Jurkat, Clone E6-1 (cell line): ENCODE measurements at places on chromosomes 16 and 17.

GRCh38 chr16:57985204-57986181 lies 14.6 kb upstream of the CNGB1 start:
- no peak for DNase-seq

GRCh38 chr16:79393127-79393526 lies 207.4 kb downstream of the MAF start:
- DNase-seq, result no peak

DNA sequence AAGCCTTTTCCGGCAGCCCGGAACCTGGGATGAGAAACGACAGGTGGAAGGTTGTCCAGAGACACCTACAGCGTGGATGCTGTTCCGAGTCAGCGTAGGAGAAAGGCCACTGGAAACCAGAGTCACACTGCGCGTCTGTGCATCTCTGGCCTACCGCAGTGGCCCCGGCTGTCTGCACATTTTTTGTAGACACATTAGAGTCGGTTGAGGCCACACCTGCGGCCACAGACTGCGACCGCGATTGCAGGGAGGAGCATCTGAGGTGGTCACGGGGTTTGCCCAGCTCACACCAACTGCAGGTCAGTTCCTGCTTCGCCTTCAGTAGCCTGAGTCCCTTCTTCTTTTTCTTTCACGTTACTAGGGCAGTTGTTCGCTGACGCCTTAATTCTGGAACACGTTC lies 52.4 kb downstream of the WDR45B start:
- no peak for DNase-seq

DNA sequence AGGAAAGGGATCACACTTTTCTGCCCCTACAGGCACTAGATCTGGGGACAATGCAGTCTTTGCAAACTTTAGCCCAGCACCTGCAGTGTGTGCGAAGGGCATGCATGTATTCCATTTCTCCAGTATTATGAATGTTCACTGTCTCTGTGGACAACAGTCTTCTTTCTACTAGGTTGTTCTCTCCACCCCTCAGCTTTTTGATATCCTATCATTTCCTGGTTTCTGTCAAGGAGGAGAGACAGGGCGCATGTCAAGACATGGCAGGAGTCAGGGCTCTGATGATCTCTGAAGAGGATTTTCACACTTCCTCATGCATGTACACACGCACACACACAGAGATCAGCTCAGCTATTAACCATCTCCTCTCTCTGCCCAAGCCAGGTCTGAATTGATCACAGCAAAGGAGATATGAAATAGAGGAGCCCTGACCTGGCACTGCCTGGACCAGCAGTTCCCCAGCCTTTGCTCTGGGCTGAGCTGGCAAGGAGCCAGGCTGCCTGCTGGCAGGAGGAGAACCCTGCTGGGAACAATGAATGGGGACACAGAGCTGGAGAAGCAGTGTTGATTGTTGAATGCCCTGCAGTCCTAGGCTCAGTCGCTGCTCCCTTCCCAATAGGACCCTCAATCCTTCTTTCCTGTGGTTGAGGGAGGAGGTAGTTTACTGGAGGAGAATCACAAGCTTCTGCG lies 2.6 kb downstream of the GPR179 start:
- no peak for DNase-seq

- DNase-seq, result no peak
Measured at GRCh38 chr17:34220752-34221395, 34.2 kb upstream of the CCL2 start.

DNA sequence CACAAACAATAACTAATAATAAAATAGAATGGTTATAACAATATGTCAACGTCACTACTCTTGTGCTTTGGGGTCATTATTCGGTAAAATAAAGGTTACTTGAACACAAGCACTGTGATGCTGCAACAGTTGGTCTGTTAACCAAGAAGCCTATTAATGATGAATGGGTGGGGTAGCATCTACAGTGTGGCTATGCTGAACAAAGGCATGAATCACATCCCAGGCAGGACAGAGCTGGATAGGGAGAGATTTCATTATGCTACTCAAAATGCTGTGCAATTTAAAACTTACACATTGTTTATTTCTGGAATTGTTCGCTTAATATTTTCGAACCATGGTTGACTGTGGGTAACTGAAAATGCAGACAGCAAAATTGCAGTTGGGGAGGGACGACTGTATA lies 9.1 kb upstream of the HS3ST2 start:
- DNase-seq, result no peak

DNA sequence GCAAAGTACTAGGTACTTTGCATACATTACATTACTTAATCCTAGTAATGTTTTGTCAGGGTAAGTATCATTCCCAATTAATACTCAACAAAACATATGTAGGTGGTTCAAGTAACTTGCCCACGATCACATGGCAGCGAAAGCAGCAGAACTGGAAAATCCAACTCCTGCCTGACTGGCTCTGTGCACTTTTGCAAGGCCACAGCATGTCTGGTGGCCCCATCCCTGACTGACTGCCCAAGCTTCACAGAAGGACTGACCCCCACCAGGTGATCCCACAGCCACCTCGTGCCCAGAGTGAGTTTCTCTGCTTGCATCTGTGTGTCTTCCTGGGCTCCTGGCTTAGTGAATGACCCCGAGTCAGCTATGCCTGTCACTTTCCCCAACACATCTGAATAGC lies 11.4 kb downstream of the CNP start:
- DNase-seq, result no peak

- no peak for DNase-seq
Measured at GRCh38 chr17:43070872-43071271, 45.8 kb downstream of the RND2 start.

DNA sequence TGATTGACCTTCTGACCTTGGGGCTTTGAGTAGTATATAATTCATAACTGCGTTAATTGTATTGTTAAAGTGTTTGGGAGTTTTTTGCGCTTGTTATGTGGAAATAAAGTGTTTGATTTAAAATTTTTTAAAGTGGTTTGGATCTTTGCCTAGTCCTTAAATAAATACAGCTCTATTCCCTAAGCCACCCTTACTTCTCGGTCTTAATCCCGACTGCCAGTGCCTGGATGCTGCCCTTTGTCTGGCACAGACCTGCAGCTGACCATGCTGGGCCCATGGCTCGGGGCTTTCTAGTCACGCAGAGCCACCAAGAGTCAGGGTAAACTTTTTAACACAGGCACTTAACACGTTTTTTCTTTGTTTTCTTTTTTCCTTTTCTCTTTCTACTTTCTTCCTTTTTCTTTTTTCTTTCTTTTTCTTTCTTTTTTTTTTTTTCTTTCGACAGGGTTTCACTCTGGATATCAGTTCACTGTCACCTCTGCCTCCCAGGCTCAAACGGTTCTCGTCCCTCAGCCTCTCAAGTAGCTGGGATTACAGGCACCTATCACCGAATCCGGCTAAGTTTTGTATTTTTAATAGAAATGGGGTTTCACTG lies 19.6 kb upstream of the SLC5A11 start:
- DNase-seq, result no peak

GRCh38 chr16:4826980-4827379 lies 20.1 kb downstream of the GLYR1 start:
- DNase-seq, result no peak

GRCh38 chr17:43224146-43224705 lies 4.2 kb downstream of the CCDC200 start:
- no peak for DNase-seq

DNA sequence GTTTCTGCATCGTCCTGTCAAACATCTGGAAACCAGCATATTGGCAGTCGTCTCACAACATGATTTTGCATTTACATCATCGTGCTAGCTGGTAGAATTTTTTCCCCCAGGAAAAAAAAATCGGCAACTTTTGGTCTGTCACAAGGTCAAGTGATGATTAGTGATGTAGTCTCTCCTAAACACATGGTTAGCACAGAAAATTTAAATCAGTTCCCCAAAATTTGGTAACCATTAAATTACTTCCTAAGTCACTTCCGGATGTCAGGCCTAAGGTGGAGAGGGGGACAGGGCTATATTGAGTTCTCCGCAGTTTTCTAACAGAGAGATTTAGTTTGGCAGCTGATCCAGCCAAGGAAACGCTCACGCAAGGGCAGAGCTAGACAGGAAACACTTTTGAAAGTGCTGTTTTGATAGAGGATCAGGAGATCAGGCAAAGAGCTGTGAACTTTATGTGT lies 271.0 kb upstream of the TBX2 start:
- no peak for DNase-seq

DNA sequence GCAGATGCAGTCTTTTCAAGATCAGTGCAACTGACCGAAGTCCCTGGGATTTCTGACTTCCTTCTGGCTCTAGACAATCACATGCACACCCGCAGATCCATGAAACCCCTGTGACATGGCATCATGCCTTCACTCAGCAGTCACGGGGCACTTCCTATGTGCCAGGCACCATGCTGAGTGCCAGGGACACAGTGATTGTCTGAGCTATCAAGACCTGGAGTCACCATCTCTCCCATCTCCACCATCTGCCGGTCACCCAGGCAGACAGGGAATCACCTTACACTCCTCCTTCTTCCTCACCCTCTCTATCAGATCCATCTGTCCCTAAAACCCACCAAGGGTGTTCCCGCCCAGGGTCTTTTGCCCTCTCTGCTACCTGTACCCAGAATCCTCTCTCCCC lies 5.3 kb downstream of the BEAN1 start:
- no peak for DNase-seq

DNA sequence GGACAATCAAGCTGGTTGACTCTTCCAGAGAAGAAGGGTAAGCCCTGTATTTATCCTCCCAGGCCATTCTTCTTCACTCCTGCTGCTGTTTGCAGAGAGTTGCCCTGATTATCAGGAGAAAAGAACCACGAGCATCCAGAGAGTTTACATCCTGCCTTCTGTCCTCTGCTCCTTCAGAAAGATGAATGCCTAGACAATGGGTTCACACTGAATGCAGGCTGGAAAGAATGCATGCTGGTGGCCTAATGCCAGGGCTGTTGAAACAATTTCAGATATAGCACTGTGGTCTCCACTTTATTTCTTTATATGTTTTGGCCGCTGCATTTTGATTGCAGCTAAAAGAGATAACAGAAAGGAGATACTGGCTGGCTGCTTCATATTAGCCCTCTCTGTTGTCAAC lies 21.2 kb upstream of the HAS3 start:
- DNase-seq, result no peak

DNA sequence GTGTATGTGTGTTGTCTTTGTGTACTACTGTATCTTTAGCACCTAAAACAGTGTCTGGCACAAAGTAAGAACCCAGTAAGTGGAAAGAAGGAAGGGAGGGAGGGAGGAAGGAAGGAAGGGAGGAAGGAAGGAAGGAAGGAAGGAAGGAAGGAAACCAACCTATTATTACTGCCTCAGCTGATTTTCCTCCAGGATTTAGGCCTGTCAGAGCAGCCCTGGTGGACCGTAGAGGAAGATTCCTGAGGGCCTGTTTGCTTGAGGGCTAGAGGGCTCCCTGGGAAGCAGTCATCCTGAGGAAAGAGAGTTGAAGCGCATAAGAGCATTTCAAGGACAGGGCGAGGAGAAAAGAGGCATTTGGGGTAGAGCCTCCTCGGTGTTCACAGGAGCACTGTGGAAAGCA lies 61.5 kb downstream of the WSB1 start:
- DNase-seq, result no peak

DNA sequence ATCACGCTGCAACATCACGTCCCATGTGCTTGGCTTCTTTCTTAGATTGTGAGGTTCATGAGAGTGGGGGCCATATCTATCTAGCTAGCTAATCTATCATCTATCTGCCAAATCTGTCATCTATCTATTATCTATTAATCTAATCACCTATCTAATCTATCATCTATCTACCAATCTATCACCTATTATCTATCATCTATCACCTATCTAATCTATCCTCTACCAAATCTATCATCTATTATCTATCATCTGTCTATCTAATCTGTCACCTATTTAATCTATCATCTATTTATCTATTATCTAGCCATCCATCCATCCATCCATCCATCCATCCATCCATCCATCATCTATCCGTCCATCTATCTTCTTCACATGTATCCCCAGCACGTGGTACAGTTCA lies 14.2 kb downstream of the COX6A2 start:
- DNase-seq, result no peak

- no peak for DNase-seq
Measured at GRCh38 chr16:58656899-58657298, 27.3 kb upstream of the CNOT1 start.

GRCh38 chr17:1272701-1273100 lies 2.5 kb downstream of the BHLHA9 start:
- no peak for DNase-seq

DNA sequence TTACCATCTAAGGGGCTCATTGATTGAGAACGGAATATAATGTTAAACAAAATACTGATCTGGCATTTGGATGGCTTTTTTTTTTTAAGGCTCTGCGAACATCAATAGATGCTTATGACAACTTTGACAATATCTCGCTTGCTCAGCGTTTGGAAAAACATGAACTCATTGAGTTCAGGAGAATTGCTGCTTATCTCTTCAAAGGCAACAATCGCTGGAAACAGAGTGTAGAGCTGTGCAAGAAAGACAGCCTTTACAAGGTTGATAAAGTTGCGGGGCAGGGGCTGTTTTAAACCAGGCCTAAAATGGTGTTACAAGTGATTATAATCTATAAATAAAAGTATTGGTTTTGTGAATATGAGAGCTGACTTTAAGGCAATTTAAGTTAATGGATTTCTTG lies 22.3 kb downstream of the PTRH2 start:
- no peak for DNase-seq

DNA sequence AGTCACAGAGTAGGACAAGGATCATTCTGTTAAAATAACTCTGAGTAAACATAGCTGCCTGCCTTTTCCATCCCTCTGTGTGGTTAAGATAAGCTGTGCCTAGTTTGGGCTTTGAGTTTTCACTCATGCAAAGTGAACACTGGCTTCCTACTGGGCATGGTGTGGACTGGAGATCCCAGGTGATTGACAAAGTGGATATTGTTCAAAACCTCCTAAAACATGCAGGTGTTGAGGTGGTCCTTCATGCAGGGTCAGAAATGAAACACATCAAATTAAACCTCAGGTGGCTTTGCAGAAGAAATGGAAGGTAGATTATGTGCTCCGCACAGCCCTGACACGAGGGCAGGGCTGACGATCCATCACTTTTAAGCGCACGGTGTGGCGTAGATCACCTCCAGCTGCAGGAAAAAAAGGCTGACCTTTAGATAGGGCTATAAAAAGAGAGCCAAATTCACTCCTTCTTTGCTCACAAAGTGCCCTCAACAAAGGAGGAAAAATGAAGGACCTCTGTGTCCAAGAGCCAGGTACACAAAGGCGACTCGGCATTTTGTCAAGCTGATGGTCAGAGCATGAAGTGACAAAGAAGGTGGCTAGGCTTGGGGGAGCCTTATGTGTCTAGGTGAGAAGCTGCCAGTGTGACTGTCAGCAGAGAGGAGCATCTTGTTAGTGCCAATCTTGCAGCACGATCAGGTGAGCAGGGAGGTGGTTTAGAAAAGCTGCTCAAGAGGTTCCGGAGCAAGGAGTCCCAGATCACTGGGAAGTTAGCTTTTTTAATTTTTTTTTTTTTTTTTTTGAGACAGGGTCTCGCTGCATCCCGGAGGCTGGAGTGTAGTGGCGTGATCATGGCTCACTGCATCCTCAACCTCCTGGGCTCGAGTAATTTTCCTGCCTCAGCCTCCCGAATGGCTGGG lies 19.9 kb upstream of the ITPRIPL2 start:
- DNase-seq, result no peak
